Activated CD4-positive, alpha-beta T cell treated with anti-CD3 and anti-CD28 coated beads, Interleukin-2, Interleukin-6, amounts not matched to agents 100 ng/mL and 50 ng/mL, durations not matched to agents 16 hours and 8 hours (primary cell): ENCODE measurements at places on chromosomes 6 and 20.
A peak's percentile ranks its signal among the peaks of the same experiment; 100 is the strongest.

DNA sequence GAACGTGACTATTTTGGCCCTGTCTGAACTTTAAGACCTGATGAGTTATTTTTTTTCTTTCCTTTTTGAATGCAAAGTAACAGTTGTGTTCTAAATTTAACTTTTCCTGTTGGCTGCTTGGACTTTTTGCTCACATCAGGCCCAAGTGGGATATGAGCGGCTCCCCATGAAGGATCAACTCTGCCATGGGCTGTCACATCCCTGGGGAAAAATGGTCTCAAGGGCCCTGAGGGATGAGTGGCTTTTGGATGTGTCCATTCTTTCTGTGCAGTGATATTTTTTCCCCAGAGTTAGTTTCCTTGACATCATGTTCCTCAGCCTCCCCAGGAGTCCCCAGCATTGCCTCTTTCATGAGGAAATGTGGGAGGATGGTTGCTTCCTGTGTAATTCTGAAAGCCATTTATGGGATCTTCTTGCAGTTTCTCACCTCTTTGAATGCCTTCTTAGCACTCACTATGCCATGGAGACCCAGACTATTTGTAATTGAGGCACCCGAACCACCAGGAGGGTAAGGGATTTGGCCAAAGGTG lies 92.5 kb downstream of the SLC24A3 start:
- no peak for DNase-seq

DNA sequence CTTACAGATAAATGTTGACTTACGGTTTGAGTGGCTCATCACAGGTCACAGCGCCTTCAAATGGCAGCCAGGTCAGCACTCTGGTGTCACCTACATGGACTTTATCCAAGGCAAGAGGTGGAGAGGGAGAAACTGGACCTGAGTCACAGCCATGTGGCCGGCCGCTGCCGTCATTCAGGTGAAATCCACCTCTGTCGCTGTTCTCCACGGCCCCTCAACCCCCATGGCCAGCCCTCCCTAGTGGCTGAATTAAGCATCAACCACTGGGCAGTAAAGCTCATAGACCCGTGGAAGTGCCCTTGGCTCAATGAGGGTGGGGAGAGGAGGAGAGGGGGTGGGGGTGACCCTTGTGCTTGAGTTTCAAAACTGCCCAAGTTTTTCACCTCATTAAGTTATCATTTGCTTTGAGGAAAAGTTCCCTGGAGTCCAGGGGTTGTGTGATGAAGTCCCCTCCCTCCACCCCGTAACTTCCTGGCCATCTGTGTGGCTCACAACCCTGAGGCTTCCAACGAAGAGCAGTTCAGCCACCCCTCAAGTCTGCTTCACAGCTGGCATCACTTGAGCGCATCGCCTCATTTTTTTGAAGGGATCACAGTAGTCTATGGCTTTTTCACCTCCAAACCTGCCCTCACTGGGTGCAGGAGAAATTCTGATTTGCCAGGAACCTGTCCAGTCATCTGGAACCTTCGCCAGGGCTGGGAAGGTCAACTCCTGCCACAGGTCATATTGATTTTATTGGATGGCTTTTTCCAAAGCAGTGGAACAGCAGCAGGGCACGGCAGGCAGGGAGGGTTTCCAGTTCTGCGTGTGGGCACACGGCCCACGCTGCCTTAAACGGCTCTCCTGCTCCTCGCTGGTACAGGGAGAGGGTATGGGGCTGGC lies 43.5 kb upstream of the APCDD1L start:
- DNase-seq, result no peak

DNA sequence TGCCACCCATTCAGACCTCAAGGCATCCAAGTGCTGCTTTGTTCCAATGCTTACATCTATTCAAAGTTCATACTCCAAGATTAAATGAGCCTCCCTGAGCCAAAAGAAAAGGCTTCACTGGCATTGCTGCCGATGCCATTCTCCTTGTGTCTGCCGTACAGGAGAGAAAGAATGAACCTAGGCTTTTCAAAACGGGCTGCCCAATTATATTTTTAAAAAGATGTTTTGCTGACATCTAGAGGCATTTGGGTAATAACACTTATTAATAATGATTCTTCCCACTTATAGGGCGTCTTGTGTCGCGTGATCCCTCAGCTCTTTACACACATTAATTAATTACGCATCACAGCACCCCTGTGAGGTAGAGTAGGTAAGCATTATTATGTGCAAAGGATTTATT lies 545.6 kb downstream of the PKHD1 start:
- no peak for DNase-seq

- DNase-seq, result no peak
These were observed 25.7 kb downstream of the PRPH2 start for GRCh38 chr6:42696526-42697267.

DNA sequence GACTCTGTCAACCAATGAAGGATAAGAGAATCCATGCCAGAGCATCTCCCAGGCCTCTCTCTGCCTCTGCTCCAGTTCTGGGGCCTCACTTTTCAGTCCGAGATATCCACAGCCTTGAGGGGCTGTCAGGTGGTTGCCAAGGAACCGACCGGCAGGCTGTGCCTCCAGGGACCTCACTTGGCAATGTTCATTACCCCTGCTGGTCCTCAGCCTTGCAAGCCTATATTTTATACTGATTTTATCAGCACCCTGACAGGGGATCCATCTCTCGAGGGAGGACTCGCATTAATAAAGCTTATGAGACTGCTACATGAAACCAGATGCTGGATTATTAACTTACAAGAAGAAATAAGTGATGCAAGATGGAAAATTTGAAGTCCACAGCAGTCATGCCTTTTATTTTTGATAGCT lies 39.9 kb downstream of the TMC2 start:
- no peak for DNase-seq

- no peak for DNase-seq
These were observed 54.7 kb downstream of the FGD2 start for GRCh38 chr6:37060195-37060559.

DNA sequence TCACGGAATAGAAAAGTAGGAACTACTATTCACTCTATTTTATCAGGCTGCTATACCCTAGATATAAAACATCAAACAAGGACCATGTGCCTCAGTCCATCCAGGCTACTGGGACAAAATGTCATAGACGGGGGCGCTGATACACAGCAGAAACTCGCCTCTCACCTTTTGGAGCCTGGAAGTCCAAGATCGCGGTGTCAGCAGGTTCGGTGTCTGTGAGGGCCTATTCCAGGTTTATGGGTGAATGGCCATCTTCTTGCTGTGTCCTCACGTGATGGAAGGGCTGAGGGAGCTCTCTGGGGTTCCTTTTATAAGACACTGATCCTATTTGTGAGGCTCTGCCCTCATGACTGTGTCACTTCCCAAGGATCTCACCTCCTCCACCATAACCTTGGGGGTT lies 89.5 kb downstream of the DLL1 start:
- no peak for DNase-seq

DNA sequence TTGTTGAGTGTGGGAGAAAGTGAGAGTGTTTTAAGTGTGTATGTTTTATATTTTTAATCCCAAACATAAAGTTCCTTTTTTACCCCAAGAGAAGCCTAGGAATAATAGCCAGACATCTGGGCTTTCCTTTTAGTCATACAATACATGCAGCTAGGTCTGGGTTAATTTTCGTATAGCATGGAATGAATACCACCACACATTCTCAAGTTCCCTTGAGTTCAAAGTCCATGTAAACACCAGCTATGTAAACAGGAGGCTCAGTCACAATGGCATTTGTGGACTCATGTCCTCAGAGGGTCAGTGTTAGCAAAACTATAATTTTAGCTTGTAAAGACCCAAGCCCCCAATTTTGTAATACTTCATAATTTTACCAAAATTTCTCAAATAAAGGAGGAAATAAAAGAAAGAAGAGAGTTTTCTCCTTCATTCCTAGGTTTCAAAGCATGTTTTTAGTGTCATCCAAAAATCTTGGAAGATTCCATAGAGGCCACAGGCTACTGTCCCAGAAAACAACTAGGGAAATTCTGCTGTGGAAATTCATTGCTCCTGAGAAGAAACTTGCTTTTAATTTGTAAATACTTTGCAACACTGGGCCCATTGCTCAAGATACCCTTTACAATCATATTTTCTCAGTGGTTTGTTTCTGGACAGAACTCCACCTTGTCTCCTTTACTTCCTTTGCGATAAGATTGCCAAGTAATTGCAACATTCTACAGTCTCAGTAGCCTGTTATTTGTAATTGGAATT lies 671.2 kb downstream of the COL12A1 start:
- no peak for DNase-seq

DNA sequence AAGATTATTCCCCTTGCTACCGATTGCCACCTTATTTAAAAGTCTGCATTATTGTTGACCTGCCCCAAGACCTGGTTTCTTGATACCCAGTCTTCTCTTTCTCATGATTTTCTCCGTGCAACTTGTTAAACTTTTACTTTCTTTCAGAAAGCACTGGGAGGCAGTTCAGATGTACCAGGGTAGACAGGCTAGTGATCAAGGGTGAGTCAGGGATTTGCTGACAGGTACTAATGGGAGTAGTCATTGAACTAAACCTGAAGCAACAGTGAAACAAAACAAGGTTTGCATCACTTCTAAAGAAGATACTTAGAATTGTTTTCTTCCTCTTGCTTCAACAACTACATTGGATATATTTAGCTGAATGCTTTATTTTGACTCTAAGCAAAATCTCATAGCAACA lies 124.4 kb downstream of the KCNQ5 start:
- peak; percentile 4 for DNase-seq

- DNase-seq, result no peak
These were observed 21.9 kb upstream of the CD2AP start for GRCh38 chr6:47455533-47456209.

- no peak for DNase-seq
These were observed 62.1 kb downstream of the OTOR start for GRCh38 chr20:16810216-16810615.

DNA sequence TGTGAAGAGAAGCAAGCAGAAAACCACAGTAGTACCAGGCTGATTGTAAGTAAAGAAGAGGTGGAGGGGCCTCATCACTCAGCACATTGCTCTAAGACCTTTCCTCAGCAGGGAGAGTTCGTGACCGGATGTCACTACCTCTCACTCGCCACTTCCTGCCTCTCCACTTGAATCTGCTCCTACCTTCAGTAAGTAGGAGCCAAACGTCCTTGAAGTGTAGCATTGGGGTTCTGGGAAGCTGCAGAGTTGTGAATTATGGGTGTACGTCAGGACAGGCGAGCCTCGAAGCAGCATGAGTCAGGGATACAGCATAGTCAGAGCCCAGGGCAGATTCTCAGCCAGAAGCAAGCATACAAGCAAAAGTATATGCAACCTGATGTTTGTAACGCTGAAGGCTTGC lies 224.9 kb downstream of the PHACTR1 start:
- DNase-seq, result peak; percentile 17

DNA sequence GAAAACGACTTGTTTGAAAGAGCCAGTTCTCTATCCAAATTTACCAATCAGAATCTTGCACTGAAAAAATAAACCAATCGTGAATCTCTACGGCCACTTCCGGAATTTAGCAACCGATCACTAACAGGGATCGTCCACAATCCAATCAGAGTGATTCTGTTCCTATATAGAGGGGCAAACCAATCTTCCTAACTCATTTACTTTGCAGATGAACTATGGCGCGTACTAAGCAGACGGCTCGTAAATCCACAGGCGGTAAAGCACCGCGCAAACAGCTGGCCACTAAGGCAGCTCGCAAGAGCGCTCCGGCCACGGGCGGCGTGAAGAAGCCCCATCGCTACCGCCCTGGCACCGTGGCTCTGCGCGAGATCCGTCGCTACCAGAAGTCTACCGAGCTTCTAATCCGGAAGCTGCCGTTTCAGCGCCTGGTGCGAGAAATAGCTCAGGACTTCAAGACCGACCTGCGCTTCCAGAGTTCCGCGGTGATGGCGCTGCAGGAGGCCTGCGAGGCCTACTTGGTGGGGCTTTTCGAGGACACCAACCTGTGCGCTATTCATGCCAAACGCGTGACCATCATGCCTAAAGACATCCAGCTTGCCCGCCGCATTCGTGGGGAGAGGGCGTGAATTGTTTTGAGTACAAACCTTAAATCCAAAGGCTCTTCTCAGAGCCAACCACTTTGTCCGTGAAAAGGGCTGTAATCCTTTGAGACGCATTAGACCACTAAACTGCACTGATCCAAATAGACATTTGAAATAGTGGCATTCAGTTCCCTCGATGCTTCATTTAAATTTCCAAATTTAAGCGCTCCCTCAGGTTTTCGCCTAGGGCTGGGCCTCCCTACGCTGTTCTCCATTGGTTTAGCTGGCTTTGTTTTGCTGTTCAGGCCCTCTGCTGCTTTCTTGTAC lies 138.0 kb downstream of the HFE start:
- no peak for DNase-seq

- no peak for DNase-seq
These were observed 157.4 kb upstream of the BMP5 start for GRCh38 chr6:56032715-56033260.

GRCh38 chr6:3966426-3966825 lies 112.5 kb downstream of the FAM217A start:
- no peak for DNase-seq

DNA sequence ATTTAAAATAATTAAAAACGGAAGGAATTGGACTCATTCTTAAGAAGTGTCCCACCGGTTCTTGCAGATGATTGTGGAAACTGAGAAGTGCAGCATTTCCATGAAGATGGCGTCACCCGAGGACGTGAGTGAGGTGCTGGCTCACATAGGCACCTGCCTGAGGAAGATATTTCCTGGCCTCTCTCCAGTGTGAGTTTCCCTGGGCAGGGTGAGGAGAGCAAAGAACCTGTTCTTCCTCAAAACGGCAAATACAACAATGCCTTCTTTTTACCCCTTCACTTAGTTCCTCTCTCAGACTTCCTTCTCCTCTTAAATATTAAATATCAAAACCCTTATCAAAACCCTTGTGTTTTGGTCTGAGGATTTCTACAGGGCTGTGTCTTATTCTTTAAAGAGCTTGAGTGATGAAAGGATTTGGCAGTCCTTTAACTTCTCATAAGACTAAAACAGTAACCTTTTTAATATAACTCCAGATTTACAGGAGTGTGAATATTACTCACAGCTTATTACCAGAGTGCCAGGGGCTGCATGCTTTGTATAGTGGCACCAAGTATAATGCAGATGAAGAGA lies 156.3 kb downstream of the CARMIL1 start:
- DNase-seq, result no peak

GRCh38 chr20:53872561-53873229 lies 197.7 kb downstream of the BCAS1 start:
- peak; percentile 61 for DNase-seq

DNA sequence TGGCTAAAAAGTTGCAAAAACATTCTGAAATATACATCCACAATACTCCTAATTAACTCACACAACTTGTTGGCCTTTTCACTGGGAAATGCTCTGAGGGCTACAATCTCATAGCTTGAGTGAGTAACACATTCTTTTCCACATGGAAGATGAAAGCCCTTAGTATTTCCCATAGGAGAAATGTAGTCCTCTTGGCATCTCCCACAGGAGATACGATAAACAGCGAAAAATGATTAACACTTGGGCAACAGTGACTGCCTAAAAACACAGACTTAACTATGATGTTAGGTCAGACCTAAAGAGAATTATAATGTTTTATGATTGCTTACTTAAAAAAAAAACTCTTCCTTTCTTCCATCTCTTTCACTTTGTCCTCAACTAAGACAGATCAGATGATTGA lies 9.0 kb downstream of the MYLK4 start:
- no peak for DNase-seq

- no peak for DNase-seq
These were observed 491.1 kb downstream of the UTRN start for GRCh38 chr6:144776031-144776819.

- peak; percentile 52 for DNase-seq
These were observed 32.1 kb upstream of the NR2E1 start for GRCh38 chr6:108133594-108134179.

- no peak for DNase-seq
These were observed 267.6 kb upstream of the FAM83B start for GRCh38 chr6:54579011-54579410.

GRCh38 chr20:1939270-1939595 lies 44.0 kb downstream of the SIRPA start:
- no peak for DNase-seq
